ENCODE measurements at places on chromosomes 3 and 15.

DNA sequence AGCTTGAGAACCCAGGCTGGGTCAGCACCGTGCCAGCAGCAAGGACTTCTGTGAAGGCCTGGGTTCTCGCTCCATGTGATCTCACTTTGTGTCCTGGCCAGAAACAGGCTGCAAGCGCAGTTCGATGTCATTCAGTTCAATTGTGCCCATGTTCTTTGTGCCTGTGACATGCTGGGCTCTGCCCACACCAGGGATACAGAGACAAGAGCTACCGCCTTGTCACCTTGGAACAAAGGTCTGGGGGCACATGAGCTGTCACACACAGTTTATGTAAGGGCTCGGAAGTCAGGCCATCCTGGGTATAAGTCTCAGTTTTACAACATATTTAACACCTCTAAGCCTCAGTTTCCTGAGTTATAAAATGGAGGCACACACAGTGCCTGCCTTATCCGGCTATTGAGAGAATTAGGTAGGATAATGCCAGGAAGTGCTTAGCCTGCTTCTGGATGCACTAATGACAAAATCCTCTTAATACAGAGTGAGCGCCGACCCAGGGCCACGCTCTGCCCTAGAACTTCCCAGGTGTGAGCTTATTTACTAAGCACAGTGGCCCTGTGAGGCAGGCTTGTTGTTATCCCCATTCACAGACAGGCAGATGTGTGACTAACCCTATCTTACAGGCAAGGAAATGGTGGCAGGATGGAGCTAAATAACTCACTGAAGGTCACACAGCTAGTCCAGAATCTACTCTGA lies 50.4 kb upstream of the LIMD1 start:
- peak; percentile 24 for DNase-seq

DNA sequence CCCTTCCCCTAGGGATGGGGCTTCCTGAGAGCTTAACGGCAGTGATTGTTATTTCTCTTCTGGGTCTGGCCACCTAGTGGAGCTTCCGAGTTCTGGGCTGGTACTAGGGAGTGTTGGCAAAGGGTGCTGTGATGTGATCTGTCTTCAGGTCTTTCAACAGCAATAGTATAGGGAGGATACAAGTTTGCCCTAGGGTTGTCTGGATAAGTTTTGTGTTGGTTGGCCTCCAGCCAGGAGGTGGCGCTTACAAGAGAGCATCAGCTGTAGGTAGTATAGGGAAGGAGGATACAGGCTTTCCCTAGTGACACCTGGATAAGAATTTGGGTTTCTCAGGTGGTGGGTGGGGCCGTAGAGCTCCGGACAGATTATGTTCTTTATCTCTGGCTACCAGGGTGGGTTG lies 19.2 kb upstream of the CPOX start:
- DNase-seq, result no peak

- peak; percentile 21 for DNase-seq
Measured at GRCh38 chr15:58306591-58307312, 125.0 kb upstream of the LIPC start.

- DNase-seq, result no peak
Measured at GRCh38 chr3:79844176-79844575, 76.4 kb upstream of the ROBO1 start.

- DNase-seq, result peak; percentile 92
Measured at GRCh38 chr15:60408463-60408981, 10.7 kb upstream of the ANXA2 start.

GRCh38 chr3:183515968-183516851 lies 39.3 kb downstream of the KLHL6 start:
- DNase-seq, result no peak

DNA sequence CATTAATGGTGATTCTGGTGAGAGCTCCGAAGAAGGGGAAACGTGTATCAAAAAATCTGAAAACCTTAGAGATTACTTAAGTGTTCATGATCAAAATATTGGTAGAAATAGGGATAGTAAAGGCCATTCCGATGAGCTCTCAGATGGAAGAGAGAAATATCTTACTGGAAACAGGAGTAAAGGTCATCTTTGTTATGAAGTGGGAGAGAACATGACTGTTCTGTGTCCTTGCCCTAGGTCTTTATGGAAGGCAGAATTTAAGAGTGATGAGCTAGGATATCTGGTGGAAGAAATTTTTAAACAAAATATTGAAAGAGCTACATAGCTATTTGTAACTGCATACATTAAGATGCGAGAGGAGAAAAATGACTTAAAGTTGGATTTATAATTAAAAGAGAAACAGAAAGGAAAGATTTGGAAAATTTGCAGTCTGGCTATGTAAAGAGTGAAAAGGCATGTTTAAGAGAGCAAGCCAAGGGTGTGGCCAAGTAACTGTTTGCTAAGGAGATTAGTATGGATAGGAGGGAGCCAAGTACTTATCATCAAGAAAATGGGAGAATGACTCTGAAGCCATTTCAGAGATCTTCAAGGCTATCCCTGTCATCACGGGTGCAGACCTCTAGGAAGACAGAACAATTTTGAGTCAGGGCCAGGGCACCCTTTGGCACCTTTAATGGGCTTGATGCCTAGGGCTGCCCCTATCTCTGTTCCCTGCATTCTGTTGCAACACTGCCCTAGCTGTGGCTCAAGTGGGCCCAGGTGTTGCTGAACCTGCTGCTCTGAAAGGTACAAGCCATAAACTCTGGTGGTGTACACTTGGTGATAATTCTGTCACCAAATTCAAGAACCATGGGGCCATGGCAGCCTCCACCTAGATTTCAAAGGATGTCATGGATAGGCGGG lies 27.3 kb downstream of the SLMAP start:
- DNase-seq, result no peak

DNA sequence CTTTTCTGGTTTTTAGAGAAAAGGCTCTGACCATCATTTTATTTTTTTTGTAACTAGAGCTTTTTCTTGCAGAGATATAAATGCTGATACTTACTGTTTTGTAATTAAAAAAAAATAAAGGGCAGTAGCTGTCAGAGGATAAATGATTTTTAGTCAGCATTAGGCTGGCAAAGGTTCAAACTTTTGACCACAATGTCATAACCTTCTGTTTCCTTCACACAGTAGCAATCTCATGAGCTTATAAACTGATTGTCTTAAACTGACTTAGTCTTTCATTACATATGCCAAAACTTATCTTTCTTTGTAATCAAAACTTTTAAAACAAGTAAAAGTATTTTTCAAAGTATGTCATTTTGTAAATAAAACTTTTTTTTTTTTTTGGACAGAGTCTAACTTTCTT lies 841.9 kb downstream of the OTOL1 start:
- DNase-seq, result no peak

GRCh38 chr3:11117591-11117990 lies 36.7 kb upstream of the HRH1 start:
- DNase-seq, result no peak

DNA sequence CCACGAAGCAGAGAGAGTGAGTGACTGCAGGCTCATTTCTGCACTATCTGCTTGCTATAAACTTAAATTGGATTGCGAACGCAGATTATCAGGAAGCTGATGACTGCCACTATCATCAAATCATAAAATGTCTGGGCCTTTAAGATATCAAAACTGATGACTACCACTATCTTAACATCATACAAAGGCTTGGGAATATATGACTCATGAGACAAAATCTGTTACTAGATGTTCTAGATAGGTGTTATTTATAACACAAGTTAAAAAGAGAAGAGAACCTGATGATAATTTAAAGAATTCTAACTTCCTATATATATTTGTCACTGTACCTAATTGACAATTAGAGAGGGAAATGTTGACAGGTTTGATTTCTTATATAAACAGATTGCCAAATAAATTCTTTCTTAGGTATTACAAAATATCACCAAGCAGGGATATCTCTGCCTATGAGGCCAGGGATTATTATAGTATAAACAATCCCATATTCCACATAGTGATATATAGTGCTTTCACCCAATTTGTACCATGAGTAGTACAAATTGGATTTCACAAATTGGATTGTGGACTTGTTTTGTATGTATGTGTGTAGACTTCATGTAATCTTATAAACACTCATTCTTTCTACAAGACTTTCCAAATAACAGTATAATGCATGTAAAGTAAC lies 1157.2 kb downstream of the ROBO1 start:
- peak; percentile 14 for DNase-seq

GRCh38 chr3:65777050-65777449 lies 261.7 kb downstream of the MAGI1 start:
- no peak for DNase-seq

DNA sequence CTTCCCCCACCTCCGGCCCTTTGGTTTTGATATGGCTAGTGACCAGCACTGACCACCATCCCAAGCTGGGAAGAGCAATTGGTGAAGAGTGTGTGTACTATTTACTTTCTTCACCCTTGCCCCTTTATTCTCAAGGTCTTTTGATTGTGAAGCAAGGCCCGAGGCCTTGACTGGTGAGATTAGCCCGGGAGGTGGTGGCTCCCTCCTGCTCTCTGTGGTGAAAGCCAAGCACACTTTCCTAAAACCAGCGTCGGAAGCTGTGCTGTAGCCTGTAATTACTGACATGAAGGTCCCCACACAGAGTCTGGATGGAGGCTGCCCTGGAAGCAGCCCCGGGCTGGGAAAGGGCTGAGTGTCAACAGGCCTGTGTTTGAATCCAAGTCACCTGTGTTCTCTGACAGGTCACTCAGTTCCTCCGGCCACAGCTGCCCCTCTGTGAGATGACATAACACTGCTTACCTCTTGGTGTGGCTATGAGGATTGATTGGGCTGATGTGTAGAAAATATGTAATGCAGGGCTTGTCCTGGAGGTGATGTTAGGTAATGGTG lies 60.5 kb upstream of the PRR23C start:
- DNase-seq, result no peak

- peak; percentile 60 for DNase-seq
Measured at GRCh38 chr3:125280668-125281361, 68.3 kb upstream of the SLC12A8 start.

DNA sequence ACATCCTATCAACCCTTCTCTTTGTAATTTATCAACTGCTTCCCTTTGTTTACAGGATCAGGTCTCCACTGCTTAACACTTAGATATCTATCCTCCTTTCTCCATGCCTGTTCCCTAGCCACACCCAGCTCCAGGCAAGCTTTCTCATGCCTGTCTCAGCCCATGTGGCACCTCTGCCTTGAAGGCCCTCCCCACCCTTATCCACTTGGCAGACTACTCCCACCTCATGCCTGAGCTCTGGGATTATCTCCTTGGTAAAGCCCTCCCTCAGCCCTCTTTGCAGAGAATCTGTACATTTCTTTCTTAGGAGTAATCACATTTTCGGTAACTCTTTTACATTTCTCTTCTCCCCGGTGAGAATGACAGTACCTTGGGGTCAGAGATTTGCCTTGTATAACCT lies 96.0 kb downstream of the ATP1B3 start:
- DNase-seq, result peak; percentile 22

GRCh38 chr15:71259866-71260265 lies 144.6 kb downstream of the THSD4 start:
- DNase-seq, result no peak

DNA sequence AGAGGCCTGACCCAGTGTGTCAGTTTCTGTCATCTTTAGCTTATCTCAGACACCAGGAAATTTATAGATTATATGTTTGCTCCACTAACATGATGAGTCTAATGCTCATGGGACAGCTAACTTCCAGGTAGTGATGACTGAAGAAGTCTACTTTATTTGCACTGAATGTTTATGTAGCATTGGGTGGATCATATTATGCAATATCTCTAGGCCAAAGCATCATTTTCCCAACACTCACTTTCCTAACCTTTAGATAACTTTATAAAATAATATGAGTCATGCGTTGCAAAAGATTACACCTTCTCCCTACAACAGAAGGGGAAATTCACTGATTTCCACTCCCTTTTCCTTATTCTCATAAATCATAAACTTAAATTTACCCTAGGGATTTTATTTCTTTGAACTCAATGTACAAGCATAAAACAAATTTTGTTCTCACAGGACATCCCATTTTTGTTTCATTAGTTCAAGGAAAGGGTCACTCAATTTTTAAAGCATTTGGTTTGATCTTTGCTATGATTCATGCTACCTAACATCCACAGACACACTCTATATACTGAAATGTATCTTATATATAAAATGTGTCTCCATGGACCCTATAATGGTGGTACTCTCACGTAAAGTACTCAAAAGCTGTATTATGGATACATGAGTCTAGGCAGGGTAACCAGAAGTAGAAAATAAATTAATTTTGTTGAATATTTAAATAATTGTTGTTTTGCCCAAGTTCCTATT lies 225.2 kb downstream of the WDR72 start:
- no peak for DNase-seq

GRCh38 chr3:138051947-138052802 lies 42.2 kb downstream of the CLDN18 start:
- peak; percentile 67 for DNase-seq

DNA sequence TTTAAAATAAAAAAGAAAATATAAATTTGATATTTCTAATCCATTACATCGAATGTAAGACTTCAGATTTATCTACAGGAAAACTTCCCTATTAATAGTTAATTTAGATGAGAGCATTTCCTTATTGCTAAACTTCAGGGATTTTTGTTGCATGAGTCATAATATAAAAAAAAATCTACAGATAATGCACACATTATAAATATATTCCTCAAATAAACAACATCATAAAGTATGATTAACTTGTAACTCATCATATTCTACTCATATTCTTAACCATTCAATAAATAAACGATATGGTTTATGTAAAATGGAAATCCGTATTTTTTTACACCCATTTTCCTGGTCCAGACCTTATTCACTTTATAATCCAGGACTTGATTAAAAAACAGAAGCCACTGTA lies 477.0 kb downstream of the EPHA3 start:
- no peak for DNase-seq

- no peak for DNase-seq
Measured at GRCh38 chr3:73680391-73681095, 55.8 kb upstream of the PDZRN3 start.

GRCh38 chr3:115420086-115420485 lies 203.2 kb upstream of the GAP43 start:
- no peak for DNase-seq

DNA sequence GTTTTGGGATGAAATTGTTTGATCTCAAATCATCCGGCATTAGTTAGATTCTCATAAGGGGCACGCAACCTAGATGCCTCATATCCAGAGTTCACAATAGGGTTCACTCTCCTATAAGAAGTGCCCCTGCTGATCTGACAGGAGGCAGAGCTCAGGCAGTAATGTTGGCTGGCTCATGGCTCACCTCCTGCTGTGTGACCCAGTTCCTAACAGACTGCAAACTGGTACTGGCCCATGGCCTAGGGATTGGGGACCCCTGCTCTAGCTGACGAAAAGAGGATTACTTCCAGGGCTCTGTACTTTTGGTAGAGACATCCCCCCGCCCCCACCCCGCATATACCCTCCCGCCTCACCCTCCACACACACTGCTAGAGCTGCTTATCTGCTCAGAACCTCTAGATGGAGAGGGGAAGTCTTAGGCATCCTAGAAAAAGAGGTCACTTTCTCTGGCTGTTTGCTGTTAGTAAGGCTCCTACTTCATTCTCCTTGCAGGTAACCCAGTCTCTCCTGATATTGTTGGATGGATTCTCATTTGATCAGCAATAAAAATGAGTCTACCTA lies 923.1 kb downstream of the CADM2 start:
- no peak for DNase-seq

GRCh38 chr15:37995461-37996347 lies 61.3 kb downstream of the TMCO5A start:
- DNase-seq, result peak; percentile 89
